CD4-positive, alpha-beta T cell treated with Interleukin-6 for 4 hours (primary cell): ENCODE measurements at places on chromosomes 16 and 17.

DNA sequence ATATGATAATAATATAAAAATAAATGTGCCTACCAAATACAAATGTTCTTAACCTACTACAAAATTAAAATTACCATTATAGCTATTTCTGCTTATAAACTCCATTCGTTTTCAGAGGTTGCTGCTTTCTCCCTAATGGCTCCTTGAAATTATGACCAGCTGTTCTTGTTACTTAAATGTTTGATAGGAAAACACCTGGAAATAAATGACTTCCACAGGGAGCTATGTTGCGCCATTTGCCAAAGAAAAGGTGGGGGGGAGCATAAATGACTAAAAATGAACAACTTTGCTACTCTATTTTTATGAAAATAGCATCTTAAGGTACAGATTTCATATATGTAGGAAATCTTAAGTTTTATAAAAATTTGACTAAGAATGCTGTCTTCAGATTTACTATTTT lies 157.5 kb upstream of the MON1B start:
- no peak for DNase-seq

GRCh38 chr17:70074956-70075355 lies at the start of gene KCNJ16:
Gene KCNJ16, plus strand, starts transcription at chr17:70075225. Its CDS starts 56,863 bp downstream, at chr17:70132088.
- DNase-seq, result no peak

DNA sequence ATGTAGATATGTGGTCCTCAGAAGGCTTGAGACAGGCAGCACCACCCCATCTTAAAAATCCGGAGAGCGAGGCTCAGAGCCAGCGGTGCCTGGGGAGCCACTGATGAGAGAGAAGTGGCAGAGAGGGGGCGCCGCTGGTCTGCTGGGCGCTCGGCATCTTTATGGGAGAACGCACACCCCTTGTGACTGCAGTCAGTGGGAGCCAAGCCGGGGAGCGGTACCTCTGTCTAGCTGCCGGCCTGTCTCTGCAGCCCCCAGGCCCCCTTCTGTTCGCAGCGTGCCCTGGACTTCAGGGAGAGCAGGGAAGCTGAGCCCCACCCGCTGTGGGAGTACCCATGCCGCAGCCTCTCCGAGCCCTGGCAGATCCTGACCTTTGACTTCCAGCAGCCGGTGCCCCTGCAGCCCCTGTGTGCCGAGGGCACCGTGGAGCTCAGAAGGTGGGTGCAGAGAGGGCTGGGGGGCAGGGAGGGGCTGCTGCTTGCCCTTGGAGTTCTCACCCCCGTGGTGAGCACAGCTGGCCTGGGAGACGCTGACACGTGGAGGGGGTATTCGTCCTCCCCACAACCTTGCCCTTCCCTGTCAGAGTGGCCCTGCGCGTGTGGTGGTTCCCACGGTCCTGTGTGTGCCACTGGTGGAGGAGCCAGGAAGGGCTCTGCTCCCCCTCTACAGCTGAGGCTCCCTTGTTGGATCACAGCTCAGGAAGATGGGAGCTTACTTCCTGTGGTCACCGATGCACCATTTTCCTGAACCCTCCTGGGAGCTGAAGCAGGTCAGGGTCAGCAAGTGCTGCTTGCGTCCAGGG lies 44.8 kb downstream of the PRMT7 start:
- no peak for DNase-seq

GRCh38 chr16:53894686-53895085 lies 190.7 kb downstream of the FTO start:
- no peak for DNase-seq

- peak; percentile 66 for DNase-seq
Observed at GRCh38 chr16:74700438-74701225, at the start of gene MLKL. Gene MLKL, minus strand, starts transcription at chr16:74700862. Its CDS starts 5,105 bp downstream, at chr16:74695757.

- DNase-seq, result no peak
Observed at GRCh38 chr17:39972271-39972670, 8.3 kb upstream of the PSMD3 start.

DNA sequence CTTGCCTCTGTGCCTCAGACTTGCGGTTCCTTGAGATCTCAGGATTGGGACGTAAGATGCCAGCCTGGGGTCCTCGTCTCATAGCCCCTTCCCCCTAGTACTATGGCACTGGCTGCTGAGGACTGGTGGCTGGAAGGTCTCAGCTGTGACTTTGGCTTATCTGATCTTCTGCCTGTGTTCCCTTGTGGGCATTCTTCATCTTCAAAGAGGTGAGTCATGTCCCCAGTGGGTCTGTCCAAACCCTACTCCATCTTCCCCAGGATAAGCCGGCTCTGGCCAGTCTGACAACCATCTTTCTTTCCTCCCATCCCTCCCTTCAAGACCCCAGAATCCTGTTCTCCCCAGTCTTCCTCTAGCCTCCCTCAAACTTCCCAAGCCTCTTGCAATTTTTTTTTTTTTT lies 3.6 kb downstream of the CD19 start:
- no peak for DNase-seq

DNA sequence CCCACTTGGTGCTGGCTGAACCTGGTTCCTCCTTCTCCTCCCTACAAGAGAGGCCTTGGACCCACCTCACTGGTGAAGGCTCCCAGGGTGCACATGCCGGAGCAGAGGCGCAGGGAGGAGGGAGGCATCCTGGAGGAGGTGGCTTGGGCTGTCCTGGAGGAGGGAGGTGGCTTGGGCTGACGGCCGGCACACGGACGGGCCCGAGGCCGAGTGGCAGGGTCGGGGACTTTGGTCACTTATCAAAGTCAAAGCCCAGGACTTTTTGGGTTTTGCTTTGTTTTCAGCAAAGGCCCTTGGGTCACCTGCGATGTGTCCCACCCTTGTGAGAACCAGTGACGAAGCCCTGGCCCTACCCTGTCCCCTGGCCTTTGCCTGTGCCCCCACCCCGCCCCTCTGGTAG lies 28.5 kb downstream of the ENDOV start:
- DNase-seq, result no peak

DNA sequence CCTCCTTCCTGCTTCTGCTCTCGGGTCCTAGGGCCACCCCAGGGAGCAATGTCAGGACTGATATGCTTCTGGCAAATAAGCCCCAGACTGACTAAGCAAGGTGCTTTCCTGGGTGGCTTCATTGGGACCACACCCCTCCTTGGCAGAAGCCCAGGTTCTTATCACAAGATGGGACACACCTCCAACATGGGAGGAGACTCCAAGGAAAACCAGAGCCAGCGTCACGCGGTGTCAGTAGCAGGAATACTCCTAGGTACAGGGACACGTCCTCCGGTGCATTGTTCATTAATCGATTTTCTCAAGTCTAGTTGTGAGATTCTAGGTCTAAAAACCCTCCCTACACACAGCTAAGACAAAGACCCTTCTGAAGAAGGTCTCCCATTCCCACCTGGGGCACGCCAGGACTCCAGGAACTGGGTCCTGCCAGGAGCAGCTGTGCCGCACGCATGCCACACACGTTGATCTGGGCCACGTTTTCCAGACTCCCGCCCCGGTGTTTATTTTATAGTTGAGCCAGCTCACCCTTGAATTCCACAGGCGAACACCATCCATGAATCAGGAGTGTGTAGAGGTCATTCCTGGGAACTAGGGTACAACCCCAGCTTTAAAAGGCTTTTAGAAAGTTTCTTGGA lies 30.8 kb downstream of the FA2H start:
- no peak for DNase-seq

GRCh38 chr16:78405833-78406232 lies 306.4 kb downstream of the WWOX start:
- DNase-seq, result no peak

DNA sequence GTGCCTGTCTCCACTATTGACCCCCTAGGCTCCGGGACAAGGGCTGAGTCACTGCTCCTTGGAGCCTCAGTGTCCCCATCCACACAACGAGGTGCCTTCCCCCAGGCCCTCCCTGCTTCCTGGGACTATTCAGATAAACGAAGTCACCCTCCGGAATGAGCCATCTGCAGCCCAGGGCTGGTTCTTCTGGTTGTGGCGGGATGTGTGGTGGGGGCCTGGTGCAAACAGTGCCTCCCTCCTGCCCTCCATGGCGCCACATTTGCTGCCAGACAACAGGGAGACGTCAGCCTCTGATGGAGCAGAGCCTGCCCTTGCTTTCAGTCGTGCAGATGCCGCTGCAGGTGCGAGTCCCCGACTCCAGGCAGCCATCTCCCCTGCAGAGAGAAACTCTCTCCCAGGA lies 5.1 kb upstream of the KRT16 start:
- DNase-seq, result no peak

- DNase-seq, result no peak
Observed at GRCh38 chr17:18027280-18027679, 11.7 kb downstream of the ATPAF2 start.

GRCh38 chr16:57185446-57185944 lies 344 bp downstream of the PSME3IP1 start:
- peak; percentile 23 for DNase-seq

DNA sequence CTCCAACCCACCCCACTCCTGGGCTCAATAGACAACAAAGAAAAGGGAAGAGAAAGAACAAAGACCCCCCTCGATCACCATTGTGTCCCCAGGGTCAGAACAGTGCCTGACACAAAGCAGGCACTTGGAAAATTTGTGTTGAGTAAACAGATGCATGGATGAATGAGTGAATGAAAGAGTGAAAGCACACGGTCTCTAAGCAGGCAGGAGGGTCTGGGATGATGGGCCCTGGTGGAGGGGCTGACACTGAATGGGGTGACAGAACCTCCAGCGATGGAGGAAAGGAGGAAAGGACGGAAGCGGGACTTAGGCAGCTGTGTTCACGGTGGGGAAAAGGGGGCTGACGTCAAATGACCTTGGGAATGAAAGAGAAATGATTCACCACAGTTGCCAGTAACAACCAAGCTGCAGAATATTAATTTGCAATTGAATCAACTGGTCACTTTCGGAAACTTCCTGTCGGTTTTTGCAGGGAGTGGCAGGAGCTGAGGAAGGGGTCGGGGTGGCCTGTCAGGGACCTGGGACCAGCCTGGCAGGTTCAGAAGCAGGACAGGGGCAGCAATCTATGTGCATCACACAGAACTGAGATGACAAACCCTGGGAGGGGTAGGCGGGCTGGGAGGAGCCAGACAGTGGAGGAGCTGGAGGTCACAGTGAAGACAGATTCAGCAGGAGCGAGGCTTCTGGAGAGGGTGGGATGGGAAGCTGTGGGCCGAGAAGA lies 6.7 kb upstream of the GAST start:
- DNase-seq, result no peak

GRCh38 chr17:68516732-68517131 lies 4.5 kb downstream of the PRKAR1A start:
- DNase-seq, result no peak

- no peak for DNase-seq
Observed at GRCh38 chr17:79509008-79509407, 101.8 kb downstream of the RBFOX3 start.

DNA sequence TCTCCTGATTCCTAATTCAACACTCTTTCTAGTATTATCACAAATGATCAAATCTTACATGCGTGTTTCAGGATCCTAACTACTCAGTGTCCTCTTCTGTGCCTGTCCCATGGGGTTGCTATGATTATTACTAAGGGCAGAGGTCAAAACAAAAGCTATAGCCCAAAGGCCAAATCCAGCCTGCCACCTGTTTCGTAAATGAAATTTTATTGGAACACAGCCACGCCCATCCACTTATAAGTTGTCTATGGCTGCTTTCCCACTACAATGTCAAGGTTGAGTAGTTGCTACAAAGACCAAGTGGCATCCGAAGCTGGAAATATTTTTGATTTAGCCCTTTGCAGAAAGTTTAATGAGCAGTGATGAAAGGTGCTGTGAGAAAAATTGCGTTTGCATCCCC lies 336.6 kb downstream of the TMEM114 start:
- no peak for DNase-seq

GRCh38 chr16:2088759-2089358 lies 41.1 kb downstream of the TSC2 start:
- no peak for DNase-seq

DNA sequence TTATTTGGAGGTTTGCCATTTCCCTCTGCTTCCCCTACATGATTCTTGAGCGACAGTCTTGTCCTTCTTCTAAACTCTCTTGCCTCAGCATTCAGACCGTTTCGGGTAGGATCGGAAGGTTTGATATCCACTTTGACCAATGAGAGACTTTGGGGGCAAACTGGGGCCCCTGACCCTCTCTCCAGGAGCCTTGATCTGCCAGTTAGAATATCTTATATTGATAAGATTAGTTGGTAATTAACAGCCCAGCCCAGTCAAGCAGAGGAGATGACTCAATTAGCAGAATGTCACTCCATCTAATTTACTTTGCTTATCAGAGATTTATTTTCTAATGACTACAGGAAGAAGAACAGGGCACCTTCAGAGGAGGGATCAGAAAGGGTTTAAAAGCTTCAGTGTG lies 532.8 kb downstream of the XYLT1 start:
- DNase-seq, result no peak

- no peak for DNase-seq
Observed at GRCh38 chr17:59671386-59671785, 35.8 kb downstream of the PTRH2 start.

DNA sequence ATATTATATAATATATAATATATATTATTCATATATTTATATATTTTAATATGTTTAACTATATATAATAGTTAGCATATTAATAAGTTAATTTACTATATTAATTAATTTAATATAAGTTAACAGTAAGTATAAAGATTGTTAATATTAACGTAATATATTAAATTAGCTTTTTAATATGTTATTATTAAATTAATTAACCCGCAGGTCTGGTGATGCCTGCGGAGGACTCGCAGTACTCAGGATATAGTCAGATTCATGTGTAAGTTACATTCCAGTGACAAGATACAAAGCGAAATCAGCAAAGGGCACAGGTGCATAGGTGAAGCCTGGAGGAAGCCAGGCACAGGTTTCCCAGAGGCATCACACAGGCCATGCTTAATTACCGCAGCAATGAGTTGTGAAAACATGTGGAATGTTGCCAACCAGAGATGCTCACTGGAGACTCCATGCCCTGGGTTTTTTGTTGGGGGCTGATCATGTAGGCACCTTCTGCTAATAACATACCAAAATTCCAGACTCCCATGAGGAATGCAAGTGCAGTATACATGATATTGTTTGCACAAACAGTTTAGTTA lies 130.4 kb upstream of the MPHOSPH6 start:
- DNase-seq, result no peak

DNA sequence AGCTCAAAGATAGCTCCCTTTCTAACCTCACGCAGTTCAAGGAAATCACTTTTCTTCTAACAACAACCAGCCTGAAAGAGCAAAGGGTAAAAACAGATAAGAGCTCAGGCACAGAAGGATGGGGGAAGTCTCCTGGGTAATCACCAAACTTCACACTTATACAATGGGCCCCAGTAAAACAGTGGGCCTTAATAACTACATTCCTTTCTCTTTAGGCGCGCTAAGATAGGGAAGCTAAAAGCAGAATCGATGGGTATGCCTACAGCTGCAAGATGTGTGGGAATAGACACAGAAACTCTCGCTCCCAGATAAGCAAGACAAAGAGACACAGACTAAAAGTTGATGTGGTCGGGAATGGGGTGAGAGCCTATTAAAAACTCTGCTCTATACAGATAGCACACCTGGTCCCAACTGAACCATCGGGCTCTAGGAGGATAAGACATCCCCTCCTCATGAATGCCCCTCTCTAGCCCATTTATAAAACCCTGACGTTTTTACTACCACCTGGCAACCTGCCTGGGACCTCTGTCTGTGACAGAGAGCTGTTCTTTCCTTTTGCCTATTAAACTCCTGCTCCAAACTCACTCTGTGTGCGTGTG lies 826 bp downstream of the LYZL6 start:
- DNase-seq, result no peak
